Mesenchymal stem cell (in vitro differentiated cells and primary cell): ENCODE measurements at places on chromosomes 16 and 17.

DNA sequence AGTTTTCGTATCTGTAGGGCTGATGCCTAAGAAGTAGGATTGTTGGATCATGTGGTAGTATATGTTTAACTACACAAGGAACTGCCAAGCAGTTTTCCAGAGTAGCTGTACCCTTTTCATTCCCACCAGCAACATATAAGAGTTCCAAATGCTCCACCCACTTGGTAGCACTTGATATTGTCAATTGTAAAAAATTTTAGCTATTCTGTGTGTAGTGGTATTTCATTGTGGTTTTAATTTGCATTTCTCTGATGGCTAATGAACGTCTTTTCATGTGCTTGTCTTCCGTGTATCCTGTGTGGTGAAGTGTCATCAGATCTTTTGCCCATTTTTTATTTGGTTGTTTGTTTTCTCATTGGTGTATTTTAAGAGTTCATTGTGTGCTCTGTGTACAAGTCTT, 69.7 kb downstream of the TANC2 start:
- DNase-seq = no peak

DNA sequence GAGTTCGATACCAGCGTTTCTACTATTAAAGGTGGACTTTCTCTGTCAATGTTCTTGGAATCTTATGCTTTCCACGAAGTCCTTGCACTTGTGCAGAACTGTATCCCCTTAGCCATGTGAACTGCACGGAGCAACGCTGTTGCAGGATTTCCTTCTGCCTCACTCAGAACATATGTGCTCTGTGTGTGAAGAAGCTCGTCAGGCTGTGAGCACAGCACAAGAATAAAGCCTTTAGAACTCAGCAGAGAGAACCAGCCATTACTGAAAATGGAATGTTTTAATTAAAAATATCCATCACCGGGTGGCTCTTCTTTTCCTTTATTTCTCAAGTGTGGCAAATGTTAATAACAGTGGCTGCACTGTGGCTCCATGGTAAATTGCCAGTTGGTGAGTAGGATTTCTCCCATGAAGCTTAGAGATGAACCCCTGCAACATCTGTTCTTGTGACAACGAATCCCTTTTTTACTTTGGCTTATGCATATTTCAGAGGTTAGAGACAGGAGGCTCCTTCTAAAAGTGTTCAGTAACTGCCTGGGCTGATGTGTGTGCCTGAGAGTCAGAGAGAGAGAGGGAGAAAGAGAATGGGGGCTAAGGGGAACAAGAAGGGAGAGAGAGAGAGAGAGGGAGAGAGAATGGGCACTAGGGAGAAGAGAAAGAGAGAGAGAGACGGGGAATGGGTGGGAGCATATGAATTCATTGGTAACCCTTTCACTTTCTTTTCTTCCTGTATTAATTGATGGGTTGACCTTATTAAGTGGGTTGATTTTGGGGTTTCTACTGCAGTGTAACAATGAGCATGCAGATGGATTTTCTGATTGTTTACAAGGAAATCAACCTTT, 50.0 kb downstream of the RPTOR start:
- DNase-seq = peak; percentile 11

DNA sequence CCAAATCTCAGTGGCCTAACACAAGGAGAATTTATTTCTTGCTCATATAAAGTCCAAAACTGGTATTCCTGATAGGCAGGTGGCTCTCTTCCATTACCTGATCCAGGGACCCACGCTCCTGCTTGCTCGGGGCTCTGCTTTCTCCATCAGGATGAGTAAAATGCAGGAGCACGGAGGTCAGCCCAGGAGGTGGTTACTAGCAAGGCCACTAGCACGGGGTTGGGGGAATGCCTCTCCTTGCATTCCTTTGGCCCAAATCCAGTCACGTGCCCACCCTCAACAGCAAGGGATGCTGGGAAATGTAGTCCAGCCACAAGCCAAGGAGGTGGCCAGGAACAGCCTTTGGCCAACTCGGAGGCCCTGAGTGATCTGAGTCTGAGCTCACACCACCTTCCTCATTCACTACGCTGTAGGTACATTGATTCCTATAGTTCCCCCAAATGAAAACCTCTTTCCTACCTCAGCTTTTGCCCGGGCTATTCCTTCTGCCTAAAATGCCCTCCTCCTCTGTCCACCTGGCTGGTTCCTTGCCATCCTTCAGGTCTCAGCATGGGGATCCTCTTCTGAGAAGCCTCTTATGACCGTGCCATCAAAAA, 38.3 kb upstream of the HAPSTR1 start:
- peak; percentile 87 for DNase-seq

DNA sequence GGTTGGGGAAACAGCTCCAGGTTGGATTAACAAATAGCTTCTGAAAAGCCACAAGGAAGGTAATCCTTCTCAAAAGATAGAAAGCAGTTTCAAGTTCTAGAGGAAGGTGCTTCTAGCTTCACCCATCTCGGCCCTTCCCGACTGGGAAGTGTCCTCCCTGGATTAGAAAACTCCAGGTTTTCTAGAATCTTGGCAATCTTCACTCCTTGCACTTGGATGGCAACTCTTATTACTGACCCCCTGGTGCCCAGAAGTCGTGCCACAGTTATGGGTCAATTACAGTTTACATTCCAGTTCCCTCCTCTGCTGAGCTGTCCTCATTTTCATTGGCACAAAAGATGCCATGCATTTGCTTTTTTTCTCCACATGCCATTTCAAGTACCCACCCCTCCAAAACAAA, 65.6 kb downstream of the SMG6 start:
- no peak for DNase-seq

DNA sequence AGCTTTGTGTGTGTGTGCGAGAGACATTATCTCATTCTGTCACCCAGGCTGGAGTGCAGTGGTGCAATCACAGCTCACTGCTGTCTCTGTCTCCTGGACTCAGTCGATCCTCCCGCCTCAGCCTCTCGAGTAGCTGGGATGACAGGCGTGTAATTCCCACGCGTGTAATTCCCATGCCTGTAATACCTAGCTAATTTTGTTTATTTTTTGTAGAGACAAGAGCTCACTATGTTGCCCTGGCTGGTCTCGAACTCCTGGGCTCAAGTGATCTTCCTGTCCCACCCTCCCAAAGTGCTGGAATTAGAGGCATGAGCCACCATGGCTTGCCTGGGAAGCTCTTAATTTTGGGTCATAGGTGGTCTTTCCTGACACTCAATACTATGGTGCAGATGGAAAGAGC, 205.3 kb upstream of the TNRC6C start:
- DNase-seq = no peak

DNA sequence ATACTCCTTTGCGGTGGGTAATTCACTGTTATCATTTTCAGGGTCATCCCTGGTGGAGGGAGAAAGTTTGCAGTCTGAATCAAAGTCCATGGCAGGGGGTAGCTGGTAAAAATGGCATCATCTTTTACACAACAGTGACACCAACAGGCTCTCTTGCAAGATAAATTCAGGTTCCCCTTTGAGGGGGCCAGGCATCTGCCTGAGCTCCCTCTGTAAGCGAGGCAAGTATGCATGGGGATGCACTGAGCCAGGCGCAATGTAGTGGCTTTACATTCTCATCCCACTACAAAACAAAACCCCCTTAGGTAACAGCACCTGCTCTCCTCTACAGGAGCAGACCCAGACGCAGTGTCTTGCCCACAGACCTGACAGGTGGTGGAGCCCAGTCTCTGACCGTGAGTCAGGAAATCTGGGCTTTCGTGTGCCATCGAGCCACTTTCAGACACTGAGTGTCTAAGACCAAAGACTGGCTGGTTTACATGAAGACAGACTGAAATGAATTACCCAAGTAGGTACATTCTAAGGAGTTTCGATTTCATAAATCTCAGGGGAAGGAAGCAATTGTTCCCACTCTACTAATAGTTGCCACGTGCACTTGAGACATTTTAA, 17.7 kb downstream of the LITAFD start:
- no peak for DNase-seq

GRCh38 chr17:75001915-75002843, 10.3 kb upstream of the MRPL58 start:
- no peak for DNase-seq

GRCh38 chr16:63462316-63462715, 1426.1 kb upstream of the CDH8 start:
- no peak for DNase-seq

GRCh38 chr16:9115277-9115676, 23.8 kb downstream of the HAPSTR1 start:
- DNase-seq = no peak
